ENCODE measurements at places on chromosomes 16 and 17. TPM values are rescaled to one million over a fixed set of nuclear protein-coding genes. Genes with fewer than 3 reads are reported as not detected.

The TPSB2 gene
- not detected for total RNA-seq

The NPIPA2 gene
- total RNA-seq, result not detected

The KCNAB3 gene
- 0.69 TPM for total RNA-seq

The PLA2G10 gene
- total RNA-seq, result not detected

The IQCK gene
- 7.2 TPM for total RNA-seq

The KRTAP4-9 gene
- total RNA-seq, result not detected

The EPN3 gene
- not detected for total RNA-seq

The ZP2 gene
- total RNA-seq, result not detected

The CCL3 gene
- not detected for total RNA-seq

The HS3ST4 gene
- not detected for total RNA-seq

The XAF1 gene
- 215 TPM for total RNA-seq

The PPL gene
- 0.36 TPM for total RNA-seq

The SP6 gene
- total RNA-seq, result not detected

The KRTAP4-12 gene
- not detected for total RNA-seq

The GNG13 gene
- total RNA-seq, result not detected

The NLRC5 gene
- 97.2 TPM for total RNA-seq

The PPP1R27 gene
- total RNA-seq, result not detected

The ADAM11 gene
- total RNA-seq, result 0.73 TPM

The ACE gene
- 0.46 TPM for total RNA-seq

The HEXIM1 gene
- total RNA-seq, result 12.0 TPM

The HOXB6 gene
- total RNA-seq, result 5.2 TPM

The ARHGDIG gene
- total RNA-seq, result 0.36 TPM

The SPATA32 gene
- not detected for total RNA-seq

The NKIRAS2 gene
- 25.8 TPM for total RNA-seq

The NOXO1 gene
- under 0.01 TPM for total RNA-seq

The DPEP2 gene
- total RNA-seq, result not detected

The PRKCA gene
- total RNA-seq, result 2.0 TPM

The KRTAP4-5 gene
- total RNA-seq, result not detected

The SLC5A11 gene
- total RNA-seq, result under 0.01 TPM

The CETP gene
- total RNA-seq, result not detected

The TRPV3 gene
- 1.3 TPM for total RNA-seq

The SPNS3 gene
- not detected for total RNA-seq

The INTS2 gene
- total RNA-seq, result 22.8 TPM

The UTS2R gene
- total RNA-seq, result not detected

The YPEL3 gene
- 7.1 TPM for total RNA-seq

The KRT33B gene
- total RNA-seq, result not detected

The SLC16A13 gene
- total RNA-seq, result 1.00 TPM

The C16orf54 gene
- total RNA-seq, result not detected

The PRSS21 gene
- not detected for total RNA-seq

The IRX5 gene
- 8.9 TPM for total RNA-seq

Measured in melanocyte of skin (primary cell).